ENCODE measurements at places on chromosomes 11 and 22. TPM values are rescaled to one million over a fixed set of nuclear protein-coding genes. Genes with fewer than 3 reads are reported as not detected.

Gene PGA5
- not detected for total RNA-seq

Gene UCP3
- total RNA-seq: 0.33 TPM

Gene OR4C3
- total RNA-seq: not detected

Gene OR10A3
- not detected for total RNA-seq

Gene CCDC87
- 0.65 TPM for total RNA-seq

Gene WBP2NL
- total RNA-seq: 0.98 TPM

Measured in vein endothelial cell (primary cell).